ENCODE measurements at places on chromosomes 16 and 17.

DNA sequence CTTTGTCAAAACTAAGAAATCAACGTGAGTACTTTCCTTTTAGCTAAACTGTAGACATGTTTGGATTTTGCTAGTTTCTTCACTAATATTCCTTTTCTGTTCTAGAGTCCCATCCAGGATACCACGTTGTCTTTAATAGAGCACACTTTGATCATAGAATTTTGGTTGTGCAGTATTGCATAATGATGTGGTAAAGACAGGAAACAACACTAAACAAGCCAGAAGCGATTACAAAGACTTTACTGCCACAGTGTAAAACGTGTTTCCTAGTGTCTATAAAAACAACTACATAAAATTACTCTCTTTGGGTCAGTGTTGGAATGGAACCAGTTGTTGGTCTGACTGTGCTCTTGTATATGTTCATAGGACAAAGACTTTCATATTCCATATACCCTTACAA, 19.3 kb downstream of the SHISA9 start:
- no peak for DNase-seq

- DNase-seq: no peak
Measured at GRCh38 chr16:88069397-88070168, 118.3 kb downstream of the BANP start.

- DNase-seq: no peak
Measured at GRCh38 chr16:77273-77806, 685 bp upstream of the MPG start.

DNA sequence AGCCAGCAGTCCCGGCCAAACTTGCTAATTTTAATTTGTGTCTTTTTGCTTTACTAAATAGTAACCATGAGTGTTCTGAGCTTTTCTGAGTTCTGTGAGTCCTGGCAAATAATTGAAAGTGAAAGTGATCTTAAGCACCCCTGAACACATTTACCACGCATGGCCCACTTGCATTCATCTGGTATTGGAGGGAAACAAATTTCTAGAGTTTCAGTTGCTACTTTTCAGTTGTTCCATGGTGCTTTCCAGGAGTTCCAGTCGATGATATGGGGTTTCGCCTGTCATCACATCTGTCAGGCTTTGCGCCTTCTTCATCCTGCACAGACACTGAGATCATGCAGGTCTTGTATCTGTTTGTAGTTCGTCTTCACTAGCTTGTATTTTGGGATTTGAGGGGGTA, 44.1 kb downstream of the CRLF3 start:
- no peak for DNase-seq

DNA sequence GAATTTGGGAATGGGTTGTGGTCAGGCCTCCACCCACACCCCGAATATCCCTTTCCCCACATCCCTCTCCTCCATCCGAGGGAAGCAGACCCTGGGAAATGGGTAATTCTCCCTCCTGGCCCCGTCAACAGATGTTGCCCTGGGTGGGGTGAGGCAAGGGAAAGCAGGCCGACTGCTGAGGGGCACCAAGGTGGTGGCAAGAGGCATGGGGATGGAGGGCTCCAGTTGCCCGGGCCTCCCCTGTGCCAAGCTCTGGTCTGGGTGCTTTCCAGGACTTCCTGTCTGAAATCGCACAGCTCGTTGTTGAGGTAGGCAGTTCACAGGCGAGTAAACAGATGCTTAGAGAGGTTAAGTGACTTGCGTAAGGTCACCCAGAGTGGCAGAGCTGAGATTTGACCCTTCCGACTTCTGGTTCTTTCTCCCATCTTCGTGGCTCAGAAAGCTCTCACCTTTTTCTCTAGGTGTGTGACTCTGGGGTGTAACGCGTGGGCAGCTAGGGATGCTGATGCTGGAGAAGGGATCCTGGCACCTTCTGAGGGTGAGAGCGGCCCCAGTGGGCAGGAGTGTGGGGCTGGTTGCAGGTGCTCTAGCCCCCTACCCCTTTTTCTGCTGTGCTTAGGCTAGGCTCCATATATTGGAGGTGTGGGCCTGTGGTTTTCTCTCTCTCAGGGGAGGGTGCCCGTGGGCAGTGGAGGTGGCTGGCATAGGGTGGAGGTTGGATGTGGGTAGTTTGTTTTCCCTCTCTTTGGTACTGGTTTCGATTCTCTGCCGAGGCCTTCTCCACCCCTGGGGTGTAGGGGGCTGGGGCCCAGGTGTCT, 17.2 kb downstream of the RARA start:
- no peak for DNase-seq

DNA sequence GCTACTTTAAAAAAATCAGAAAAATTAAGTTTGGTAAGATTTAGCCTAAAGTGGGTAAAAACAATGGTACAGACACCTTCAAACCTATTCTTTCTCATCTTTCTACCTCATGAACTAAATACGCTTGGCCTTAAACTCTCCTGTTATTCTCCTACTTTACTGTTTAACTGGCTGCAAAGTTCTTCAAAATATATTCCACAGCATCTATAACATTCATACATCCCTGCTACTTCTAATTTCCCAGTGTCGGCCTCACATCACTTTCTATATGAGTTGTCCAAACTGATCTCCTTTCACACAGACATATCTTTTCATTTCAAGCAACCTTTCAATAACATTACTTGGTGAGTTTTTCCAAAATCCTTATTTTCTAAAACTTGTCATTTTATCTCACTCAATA, 64.0 kb downstream of the MED13 start:
- no peak for DNase-seq

- DNase-seq: no peak
Measured at GRCh38 chr17:74215342-74215727, 2.0 kb downstream of the TTYH2 start.

DNA sequence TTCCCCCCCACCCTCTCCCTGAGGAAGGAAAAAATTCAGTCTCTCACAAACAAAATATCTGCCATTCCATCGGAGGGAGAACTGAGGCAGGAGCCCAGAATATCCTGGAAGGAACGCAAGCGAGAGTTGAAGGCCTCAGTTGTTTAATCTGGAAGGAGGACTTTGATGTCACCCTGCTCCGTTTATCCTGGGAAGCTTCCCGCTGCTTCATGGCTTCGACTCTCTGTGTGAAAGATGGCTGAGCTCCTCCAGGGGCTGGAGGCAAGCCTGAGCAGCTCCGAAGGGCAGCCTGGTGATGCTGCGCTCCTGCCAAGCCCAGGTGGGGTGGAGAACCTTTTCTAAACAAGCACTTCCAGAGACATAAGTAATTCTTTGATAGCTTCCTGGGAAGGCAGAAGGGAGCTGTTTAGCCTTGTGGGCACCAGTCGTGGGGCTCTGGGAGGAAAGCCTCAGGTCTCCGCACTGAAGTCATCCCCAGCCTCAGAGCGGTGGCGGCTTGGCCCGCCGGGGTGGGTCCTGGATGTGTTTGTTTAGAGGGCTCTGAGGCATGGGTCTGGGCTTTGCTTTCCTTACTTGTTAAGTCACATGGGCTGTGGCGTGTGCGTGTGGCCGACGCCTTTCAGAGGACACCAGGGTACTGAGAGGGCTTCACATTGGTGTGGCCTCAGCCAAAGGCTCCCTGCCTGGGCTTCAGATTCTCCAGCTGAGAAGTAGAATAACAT, 7.9 kb downstream of the NKD1 start:
- DNase-seq: no peak
